Breast epithelium (tissue), 4 donors: ENCODE measurements at places on chromosomes 2 and 18. TPM values are rescaled to one million over a fixed set of nuclear protein-coding genes. Genes with fewer than 3 reads are reported as not detected.

The PDE11A gene
- total RNA-seq: 0.96 TPM

The LOXL3 gene
- 6.6 TPM for total RNA-seq

The FAM237A gene
- total RNA-seq: not detected

The DTNA gene
- total RNA-seq: 40.5 TPM

GRCh38 chr2:169110419-169110818 lies 41.1 kb downstream of the DHRS9 start:
- DNase-seq: no peak

DNA sequence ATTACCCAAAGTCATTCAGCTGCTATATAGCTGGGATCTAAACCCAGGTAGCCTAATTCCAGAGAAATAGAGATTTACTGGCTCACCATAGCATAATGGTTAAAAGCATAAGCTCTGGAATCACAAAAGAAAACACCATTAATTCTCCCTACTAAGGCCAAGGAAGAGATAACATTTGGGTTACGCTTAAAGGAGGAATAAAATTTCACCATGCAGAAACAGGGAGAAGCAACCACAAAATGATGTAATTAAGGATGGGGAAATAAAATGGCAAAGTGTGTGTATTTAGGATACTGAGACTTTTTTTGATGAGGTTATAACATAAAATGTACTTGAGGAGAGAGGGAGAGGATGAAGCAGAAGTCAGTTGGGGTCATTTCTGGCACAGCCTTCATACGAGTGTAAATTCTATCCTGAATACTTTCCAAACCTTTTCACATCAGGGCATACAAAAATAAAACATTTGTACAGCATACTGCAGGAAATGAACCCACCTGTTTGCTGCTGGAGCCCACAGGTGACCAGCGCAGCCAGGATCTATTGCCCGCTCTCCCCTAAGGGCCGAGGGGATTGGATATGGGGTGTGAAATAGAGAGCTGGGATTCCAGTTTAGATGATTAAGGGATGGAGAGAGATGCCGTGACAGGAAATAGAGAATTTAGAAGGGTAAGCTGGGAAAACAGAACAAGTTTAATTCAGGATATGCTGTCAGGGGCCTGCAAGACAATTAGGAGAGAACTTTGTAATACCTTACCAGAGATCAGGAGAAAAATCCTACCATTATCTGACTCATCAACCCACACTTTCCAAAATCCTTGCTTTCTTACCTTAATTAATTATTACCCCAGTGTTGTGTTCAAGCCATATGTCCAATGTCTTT lies 43.8 kb upstream of the SERTAD2 start:
- no peak for DNase-seq

DNA sequence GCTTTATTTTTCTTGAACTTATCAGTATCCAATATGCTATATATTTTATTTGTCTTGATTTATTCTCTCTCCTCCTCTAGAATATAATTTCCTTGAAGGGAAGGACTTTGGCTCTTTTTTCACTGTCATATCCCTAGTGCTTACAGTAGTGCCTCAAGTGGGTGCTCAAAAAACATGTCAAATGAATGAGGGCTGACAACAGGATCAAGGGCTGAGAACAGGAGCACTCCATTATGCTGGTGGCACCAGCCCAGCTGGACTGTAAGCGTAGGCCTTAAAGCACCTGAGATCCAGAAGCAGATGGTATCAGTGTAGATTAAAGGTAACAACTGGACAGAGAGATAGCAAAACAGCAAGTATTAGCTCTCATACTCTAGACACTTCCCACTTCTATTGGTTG lies 46.3 kb downstream of the PMS1 start:
- DNase-seq: no peak

DNA sequence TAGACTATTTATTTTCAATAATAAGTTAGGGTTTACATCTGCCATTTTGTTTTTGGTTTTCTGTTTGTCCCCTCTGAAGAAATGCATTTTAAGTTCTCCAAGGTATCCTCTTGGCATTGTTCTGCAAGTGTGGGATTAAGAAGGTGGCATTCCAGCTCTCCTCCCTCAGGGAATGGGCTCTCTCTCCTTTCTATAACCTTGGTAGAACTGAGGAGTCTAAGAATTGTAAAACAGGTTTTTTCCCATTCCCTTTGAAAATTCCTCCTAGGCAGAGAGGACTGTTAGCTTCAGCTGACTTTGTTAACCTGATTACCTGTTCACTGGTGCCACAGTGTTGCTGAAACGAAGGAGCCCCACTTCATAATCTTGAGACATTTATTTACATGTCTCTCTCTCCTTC lies 26.1 kb upstream of the RAB1A start:
- no peak for DNase-seq

GRCh38 chr2:203105996-203106395 lies 91.3 kb downstream of the NBEAL1 start:
- DNase-seq: no peak

The RAX gene
- not detected for total RNA-seq

- DNase-seq: no peak
These were observed 26.3 kb upstream of the AGAP1 start for GRCh38 chr2:235467588-235467987.

- DNase-seq: no peak
These were observed 19.3 kb downstream of the STK36 start for GRCh38 chr2:218691234-218691633.

The SOX11 gene
- not detected for total RNA-seq

- DNase-seq: no peak
These were observed 51.1 kb upstream of the LGALSL start for GRCh38 chr2:64402876-64403275.

The CXCR4 gene
- total RNA-seq: 25.8 TPM

The C2orf72 gene
- 7.2 TPM for total RNA-seq

The TRIB2 gene
- 49.6 TPM for total RNA-seq

DNA sequence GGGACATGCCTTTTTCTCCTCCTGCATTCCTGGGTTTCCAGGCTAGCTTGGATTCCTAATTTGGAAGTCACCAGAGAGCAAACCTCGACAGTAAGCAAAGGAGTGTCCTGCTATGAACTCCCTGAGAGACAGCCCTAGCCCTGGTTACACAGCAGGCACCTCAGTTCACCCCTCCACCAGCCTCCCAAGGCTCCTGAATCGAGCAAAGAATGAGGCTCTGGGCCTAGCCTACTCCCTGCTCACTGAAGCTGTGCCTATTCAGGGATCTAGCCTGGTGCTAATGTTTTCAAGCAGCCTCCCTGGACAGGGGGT lies 66.7 kb upstream of the RMDN2 start:
- DNase-seq: peak; percentile 61

The UGT1A4 gene
- total RNA-seq: not detected

GRCh38 chr2:122780251-122780650 lies 1024.8 kb downstream of the TSN start:
- DNase-seq: no peak

DNA sequence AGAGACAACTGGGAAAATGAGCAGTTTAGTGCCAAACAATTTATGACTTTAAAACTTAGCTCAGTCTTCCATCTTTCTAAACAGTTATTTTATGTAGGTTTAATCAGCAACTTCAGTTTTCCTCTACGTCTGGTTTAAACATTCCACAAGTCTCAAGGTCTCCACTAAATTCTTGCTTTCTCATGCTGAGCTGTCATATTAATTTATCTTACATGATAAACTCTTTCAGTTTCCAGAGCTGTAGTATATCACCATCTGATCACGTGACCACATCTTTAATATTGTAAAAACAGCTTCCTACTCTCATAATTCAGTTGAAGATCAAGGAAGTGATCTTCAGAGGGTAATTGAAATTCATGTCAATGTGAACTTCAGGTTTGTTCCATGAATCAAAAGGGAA lies 158.6 kb downstream of the ZNF804A start:
- DNase-seq: no peak

The MPP4 gene
- total RNA-seq: 0.29 TPM

GRCh38 chr2:144288438-144288837 lies 231.5 kb downstream of the ZEB2 start:
- no peak for DNase-seq

DNA sequence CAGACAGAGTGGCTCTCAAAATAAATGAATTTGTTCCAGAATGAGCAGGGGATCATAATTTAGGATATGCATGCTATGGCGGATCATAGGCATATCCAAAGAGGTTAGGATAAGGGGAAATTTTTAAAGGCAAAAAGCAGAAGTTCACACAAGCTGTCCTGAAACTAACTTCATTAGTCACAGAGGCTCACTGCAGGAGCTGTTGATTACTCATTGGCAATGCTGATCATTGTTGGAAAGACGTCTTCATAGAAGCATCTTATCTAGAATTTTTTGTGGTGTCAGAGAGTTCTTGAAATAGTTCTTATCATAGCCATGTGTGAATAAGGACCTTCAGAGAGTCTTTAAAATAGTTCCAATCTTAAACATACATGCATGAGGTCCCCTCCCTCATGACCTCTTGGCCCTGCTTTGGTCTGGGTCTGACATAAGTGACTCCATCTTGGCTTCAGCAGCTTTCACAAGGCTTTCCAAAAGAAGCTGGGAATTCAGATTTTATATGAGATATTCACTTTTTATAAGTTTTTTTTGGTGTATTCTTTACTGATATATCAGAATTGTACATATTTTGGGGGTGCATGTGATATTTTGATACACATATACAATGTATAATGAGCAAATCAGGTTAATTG lies 7.5 kb upstream of the CCDC195 start:
- DNase-seq: no peak

GRCh38 chr18:2441544-2441943 lies 129.8 kb downstream of the METTL4 start:
- DNase-seq: no peak

DNA sequence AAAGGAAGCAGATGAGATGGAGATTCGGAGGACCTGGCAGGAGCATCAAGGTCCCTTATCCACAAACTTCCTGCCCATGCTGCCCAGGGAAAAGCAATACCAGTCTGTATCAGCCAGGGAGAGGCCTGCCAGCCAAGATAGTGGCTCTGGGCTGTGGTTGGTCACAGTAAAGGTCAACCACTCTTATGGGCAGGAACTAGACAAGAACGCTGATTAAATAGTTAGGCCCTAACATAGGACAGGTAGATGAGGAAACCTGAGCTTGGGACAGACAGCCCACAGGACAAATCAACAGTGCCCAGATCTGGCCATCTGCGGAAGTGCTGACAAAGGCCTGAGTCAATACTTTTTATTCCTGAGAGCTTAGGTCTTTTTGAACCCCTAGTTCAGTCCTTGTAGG lies 10.7 kb downstream of the PSTPIP2 start:
- DNase-seq: no peak

The RAB6C gene
- 3.2 TPM for total RNA-seq

GRCh38 chr2:151664520-151664919 lies 69.8 kb downstream of the NEB start:
- DNase-seq: no peak

GRCh38 chr2:158823486-158824237 lies 28.5 kb downstream of the DAPL1 start:
- no peak for DNase-seq

The RBFA gene
- 40.5 TPM for total RNA-seq

DNA sequence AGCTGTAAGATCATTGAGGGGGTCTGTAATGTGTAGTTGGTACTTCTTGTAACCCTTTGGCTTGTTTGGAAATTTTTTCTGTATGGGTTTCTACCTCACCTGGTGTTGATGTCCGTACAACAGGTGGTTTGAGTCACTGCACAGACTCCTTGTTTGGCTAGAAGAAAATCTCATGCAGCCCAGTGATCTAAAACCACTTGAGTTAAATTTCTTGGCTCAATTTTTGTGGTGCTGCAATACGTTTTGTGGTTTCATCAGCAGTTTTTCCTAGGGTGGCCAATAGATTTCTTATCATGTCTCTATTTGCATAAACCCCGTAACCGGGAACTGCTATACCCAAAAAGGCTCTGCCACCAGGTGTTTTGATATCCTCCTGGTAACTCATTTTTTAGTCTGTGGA lies 43.4 kb downstream of the CERS6 start:
- no peak for DNase-seq

DNA sequence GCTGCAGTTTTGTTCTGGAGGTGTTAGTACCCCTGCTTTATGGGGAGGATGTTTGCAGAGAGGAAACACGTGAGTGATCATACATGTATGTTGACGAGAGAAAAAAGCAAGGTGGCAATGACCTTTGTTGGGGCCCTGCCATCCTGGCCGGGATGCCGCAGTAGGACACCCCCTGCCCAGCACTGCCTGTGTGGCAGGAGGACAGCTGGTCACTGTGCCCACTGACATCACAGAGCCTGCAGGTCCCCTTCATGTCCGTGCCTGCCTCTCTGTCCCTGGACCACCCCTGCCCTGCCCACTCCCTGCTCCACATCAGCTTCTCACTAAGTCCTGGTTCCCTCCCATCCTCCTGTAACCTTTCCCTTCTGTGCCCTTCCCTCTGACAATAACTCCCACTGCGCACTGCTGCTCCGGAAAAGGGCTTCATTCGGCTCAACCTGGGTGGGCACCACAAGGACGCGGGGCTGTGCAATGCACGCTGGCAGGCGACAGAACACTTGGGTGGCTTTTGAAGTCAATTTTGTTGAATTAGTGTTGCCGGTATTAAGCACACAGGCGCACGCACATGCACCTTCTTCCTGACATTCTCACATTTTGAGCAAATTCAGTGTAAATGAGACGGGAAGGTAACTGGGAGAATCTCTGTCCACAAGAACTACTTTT lies 51.5 kb upstream of the TWIST2 start:
- DNase-seq: no peak

The LYG2 gene
- not detected for total RNA-seq

The ZNF804A gene
- total RNA-seq: 0.16 TPM

DNA sequence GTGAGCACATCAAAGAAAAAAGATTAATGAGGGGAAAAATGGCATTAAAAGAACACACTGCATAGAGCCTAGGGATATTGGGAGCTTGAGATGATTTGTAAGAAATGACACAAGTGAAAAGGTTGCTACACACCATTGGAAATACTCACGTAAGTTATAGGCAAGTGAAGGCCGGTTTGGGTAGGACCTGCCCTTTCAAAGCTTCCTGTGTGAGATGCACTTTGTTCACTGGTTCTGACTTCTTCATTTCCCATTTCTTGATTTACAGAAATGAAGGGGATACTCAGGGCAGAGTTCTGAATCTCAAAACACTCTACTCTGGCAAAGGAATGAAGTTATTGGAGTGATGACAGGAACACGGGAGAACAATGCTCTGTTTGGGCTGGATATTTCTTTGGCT lies at the start of gene IL18RAP:
Gene IL18RAP (plus strand): TSS at position 251 of the 400 bp plus-strand sequence. CDS start 118 bp downstream, at position 369.
- no peak for DNase-seq

DNA sequence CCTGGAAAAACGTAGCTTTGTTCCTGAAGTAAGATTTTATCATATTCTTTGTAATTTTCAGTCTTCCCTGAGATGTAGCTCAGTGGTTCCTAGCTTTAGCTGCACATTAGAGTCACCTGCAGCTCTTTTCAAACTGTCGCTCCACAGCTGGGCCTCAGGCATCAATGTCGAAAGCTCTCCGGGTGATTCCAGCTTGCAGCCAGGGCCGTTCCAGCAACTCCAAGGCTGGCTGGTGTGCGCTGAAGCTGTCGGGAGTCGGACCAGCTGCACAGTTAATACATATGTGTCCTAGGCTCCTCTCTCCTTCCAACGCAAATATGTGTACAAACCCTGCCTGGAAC lies 609 bp upstream of the ZNF2 start:
- DNase-seq: no peak

The CLASP1 gene
- total RNA-seq: 98.7 TPM

The DRC1 gene
- not detected for total RNA-seq

- no peak for DNase-seq
These were observed 86.6 kb downstream of the MARCO start for GRCh38 chr2:119028327-119029174.

The LONRF2 gene
- 24.9 TPM for total RNA-seq
